Activated naive CD8-positive, alpha-beta T cell treated with anti-CD3 and anti-CD28 coated beads, Interleukin-2, amount 50 U/mL, for 24 hours (primary cell): ENCODE measurements at places on chromosomes 12 and 14.
A peak's percentile ranks its signal among the peaks of the same experiment; 100 is the strongest.

DNA sequence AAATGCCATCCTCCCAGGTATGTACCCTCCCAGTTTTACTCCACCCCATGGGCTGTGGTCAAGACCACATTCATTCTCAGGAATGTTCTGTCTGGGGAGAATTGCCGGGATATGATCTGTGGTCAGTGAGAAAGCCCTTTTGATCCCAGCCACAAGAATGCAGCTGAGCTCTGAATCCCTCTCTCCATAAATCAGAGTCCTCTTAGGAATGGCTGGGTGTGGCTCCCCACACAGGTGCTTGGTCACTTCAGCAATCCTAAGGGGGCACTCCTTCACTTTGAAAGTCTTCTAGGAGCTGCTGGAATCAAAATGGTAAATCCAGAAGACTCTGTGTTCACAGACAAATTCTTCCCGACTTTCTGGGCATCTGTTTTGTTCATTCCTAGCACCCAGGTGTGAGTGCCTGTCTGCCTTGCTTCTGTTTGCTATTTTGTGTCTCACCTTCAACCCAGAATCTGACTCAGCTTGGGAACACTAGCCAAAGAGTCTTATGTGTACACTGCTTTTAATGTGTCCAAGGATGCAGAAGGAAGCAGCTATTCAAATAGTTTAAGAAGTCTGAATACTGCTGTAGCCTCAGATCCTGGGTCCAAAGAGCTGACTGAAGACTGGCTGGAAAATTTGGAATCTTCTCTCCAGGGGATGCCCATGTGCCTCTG is 144.6 kb upstream of the CDKN3 start:
- DNase-seq: no peak

DNA sequence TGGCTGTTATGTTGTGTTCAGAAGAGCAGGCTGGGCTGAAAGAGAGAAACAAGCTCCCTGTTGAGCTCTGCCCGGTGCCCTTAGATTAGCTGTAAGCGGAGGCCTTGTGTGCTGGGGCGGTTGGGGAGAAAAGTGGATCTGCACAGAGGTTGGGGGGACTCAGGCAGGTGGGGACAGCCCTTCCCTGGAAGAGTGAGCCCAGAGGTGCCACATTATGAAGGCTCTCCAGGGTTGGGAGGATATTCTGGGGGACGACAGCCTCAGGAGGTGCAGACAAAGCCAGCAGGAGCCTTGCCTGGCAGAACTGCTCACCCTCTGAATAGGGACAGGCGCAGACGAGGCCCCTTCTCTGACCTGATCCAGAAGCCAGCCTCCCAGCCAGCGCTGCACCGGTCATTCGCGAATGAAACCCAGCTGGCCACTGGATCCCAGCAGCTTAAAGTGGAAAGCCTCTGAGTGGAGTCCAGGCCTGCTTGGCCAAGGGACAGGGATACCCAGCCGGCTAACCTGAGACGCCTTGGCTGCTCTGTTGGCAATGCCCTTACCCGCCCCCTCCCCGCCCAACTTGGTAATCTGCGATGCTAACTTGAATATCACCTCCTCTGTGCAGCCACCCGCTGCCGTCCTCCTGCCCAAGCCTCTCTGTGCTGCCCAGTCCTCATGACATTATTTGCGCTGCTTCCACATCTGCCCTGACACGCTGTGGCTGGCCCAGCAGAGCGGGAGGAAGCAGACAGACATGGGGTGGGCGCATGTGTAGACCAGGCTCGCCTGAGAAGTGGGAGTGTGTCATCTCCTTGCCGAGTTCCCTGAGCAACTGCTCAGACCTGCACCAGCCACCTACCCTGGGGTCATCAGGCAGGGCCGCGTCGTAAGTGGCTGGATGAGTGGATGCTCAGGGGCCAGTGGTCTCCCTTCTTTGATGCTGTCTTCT is 5.6 kb downstream of the HIP1R start:
- DNase-seq: no peak

- DNase-seq: no peak
Observed at GRCh38 chr14:53663709-53664108, 292.9 kb downstream of the BMP4 start.

DNA sequence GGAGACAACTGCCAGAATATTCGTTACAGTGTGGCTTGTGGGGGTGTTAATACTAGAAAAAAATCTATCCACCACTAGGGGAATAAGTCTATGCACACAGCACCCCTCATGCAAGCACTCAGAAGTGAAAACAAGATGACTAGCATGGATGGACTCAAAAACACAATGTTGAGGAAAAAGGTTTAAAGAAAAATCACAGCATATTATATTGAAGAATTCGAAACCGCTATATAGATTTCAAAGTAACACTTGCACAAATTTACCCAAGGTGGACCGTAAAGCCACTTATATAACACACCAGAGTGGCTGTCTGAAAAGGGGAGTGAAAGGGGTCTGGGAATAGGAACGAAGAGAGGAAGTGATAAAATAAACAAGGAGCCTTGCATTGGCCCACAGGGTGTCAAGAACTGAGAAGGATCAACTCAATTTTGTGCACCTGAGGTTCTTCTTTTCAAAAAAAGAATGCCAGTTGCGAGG is 544 bp downstream of the ABCD4 start:
- DNase-seq: no peak

GRCh38 chr14:30848449-30849240 is 25.7 kb upstream of the COCH start:
- DNase-seq: no peak

GRCh38 chr12:51848841-51849735 is 570 bp upstream of the FIGNL2 start:
- DNase-seq: no peak

DNA sequence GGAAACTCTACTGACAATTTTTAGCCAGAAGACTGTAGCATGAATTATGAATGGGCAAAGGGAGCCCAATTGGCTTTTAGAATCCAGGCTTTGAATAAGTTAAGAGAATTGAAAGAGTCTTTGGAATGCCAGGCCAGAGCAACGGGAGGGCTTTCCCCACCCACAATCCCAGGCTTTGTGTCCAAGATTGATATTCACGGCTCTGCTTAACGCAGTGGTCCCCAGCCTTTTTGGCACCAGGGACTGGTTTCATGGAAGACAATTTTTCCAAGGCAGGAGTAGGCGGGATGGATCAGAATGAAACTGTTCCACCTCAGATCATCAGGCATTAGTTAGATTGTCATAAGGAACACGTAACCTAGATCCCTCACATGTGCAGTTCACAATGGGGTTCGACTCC is 79.6 kb downstream of the EPS8 start:
- DNase-seq: no peak

- no peak for DNase-seq
Observed at GRCh38 chr14:89648510-89648909, 231.5 kb upstream of the FOXN3 start.

DNA sequence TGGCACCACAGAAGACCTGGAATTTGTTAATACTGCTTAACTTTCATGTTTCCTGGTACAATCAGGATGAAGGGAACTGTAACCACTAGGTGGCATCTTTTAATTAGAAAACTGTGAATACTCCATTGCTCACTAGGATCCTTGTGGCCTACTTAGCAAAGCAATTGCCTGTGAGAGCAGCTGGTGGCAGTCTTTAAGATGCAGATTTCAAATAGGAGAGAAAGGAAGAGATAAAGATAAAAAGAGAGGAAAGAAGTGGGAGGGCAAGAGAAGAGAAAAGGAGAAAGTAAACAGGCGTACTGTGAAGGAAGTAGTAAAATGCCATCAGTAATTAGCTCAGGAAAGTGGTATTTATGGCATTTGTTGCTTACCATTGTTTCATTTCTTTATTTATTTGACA is 114.5 kb downstream of the RAD51B start:
- DNase-seq: no peak

DNA sequence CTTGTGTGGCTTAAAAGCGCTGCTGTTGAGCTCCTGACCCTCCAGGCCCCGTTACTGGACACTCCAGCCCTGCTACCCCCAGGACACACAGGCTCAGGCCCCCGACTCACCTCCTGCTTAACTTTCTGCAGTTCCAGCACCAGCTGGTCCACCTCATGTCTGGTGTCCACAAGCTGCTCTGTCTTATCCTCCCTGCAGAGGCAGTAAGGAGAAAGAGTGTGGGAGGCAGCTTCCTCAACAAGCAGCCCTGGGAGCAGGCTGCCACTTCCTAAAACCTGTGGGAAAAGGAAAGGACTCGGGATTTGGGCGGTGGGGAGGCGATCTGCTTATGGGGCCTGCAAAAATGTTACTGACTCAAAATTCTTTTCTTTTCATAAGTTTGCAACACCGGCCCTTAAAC is 79.2 kb downstream of the CCDC88C start:
- DNase-seq: no peak

DNA sequence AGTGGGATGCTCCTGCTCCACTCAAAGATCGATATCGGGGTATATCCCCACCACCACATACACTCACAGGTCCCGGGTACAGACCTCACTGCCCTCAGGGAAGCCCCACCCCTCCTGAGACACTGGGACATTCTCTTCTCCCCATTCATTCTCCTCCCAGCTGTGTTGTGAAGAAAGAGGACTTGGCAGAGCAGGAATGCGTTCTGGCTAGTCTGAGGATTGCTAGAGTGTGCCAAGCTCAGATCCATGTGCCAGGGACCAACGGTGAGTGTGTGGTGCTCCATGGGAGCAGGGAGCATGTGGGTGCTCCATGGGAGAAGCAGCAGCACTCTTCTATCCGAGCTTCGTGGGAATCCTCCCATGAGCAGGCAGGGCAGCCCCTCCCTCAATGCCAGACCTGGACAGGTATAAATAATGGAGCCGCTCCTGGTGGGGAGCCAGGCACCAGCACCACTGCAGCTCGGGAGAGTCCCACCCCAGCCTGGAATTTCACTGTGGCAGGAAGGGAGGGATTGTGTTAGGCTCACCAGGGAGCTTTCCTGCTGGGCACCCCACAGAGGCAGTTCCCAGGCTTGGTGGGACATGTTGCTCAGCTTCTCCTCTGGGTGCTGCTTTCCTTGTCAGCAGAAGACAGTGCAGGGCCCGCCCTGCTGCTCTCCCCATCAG is 2.3 kb upstream of the KRT5 start:
- DNase-seq: no peak

- no peak for DNase-seq
Observed at GRCh38 chr12:94152292-94153078, 4.1 kb downstream of the PLXNC1 start.

- no peak for DNase-seq
Observed at GRCh38 chr14:100019156-100019744, 46.0 kb upstream of the EVL start.

DNA sequence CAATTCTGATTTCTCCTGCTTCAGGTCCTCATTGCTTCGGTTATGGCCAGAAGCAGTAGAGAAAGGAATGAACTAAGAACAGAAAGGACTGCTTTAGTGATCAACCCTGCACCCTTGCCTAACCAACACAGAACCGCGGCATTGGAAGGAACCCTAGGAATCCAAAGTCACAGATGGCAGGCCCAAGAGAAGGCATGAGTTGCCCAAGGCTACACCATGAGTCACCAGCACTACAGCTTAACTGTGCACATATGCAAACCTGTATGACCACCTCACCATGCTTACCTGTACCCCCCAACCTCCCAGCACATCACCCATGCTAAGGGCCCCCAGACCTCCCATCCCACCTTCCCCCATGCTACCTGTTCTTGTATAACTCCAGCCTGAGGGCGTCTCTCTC is 25.9 kb upstream of the BLTP3B start:
- DNase-seq: no peak

DNA sequence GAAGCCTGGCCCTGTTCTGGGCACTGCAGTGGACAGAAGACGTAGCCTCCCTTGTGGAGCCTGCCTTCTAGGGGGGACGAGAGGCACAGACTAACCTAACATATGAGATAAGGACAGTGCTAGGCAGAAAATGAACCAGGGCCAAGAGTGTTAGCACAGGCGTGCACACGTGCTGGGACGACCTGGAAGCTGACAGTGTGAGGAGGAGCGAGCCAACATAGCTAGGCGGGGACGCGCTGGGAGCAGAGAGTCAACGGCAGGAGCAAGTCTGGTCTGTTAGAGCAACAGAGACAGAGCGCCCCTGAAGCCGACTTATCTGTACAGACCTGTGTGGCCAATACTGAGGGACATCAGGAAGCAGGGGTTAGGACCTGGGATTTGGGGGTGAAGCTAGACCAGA is 8.0 kb downstream of the PXMP2 start:
- DNase-seq: no peak

- no peak for DNase-seq
Observed at GRCh38 chr14:79602045-79602444, 609.3 kb downstream of the DIO2 start.

GRCh38 chr12:10673659-10674384 is at the start of gene STYK1:
STYK1 (minus strand) TSS chr12:10674052; CDS start chr12:10634618, 39,434 bp downstream.
- DNase-seq: peak; percentile 80

DNA sequence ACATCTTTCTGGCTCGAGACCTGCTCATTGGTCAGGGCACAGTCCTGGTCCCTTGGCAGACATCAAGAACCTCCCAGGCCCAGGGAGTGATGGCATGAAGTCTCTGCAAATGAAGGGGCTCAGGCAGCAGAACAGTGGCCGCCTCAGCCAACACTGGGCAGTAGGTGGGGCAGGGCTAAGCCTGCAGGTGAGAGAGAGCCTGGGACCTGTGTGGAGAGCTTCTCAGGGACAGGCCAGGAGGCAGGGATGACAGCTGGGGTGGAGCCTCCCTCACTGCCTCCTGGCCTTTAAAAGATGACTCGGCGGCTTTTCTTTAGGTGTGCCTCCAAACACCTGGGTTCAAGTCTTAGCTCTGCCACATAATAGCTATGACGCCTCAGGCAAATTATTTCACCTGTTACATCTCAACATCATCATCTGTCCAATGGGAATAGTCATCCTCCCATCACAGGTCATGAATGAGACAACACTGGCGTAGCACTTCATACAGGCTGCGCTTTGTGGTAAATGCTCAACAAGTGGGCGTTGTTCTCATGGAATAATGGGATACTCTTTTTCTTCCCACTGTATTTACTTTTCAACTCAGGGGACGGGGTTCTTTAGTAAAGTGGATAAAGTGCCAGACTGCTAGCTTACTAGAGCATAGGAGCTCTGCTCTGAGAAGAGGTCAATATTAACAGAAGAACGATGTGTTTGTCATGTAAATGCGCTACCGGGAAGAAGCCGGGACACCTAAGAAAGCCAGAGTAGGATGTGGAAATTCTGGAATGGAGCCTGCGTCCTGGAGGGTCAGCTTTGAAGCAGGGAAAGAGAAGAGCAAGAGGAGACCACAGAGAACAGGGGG is 277.4 kb downstream of the FOXN3 start:
- no peak for DNase-seq

DNA sequence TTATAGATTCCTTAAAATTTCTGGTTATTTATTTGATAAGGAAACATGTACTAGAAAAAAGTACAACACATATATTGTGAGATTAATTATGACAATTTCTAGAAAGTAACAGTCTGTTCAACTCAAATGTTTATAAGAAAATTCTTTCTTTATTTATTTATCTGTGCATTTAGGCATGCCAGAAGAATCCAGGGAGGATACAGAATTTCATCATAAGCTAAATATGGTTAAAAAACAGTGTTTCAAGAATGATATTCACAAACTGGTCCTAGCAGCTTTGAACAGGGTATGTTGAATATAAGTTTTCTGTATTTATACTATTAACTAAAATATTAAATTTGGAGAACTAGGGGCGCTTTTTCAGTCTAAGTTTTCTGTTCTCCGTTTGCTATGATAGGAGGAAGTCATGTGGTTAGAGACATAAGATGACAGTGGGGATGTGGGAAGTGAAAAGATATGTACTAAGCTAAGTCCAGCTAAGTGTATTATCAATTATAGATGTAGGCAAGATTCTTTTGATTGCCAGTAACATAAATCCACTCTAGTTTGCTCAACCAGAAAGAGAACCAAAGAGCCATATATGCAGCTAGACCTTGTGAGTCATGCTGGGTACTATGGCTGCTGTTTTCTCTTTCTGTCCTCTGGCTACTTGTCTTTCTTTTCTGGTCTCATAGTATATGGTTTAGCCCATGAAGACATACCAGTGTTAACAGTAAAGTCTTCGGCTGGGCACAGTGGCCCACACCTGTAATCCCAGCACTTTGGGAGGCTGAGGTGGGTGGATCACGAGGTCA is 39.0 kb downstream of the LRRK2 start:
- DNase-seq: no peak

GRCh38 chr14:21917699-21918436 is 244.2 kb upstream of the OR4E1 start:
- peak; percentile 44 for DNase-seq
